ENCODE measurements at places on chromosomes 13 and 19. TPM values are rescaled to one million over a fixed set of nuclear protein-coding genes. Genes with fewer than 3 reads are reported as not detected.

DNA sequence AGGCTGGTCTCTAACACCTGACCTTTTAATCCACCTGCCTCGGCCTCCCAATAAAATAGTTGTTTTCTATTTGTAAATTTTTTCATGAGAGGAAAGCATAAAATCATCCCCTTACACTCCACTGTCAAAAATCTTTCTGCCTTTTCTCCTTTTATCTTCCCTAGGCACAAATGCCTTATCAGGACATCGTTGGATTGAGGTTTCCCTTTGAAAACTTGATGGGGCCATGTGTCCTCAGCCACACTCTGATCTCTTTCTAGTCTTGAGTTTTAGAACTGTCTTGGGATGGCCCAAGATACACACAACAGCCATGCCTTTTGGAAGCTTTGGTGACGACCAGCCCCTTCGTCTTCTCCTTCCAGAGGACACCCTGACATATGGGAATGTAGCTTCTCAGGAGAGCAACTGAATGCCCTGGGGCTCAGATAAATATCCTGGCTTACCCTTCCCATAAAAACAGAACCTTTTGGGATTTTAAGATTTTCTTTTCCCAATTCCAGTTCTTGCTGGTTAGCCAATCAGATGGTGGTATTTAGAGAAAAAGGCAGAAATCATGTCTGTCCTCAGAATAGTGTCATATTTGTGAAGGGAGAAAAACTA lies 112.4 kb downstream of the ZNF429 start:
- no peak for DNase-seq

GRCh38 chr13:45615501-45616101 lies at the start of gene ERICH6B:
Gene ERICH6B (minus strand): TSS chr13:45615739. CDS start chr13:45597005, 18,734 bp downstream.
- DNase-seq = peak; percentile 47

- DNase-seq = no peak
Measured at GRCh38 chr19:51488491-51488890, 10.2 kb downstream of the CEACAM18 start.

DNA sequence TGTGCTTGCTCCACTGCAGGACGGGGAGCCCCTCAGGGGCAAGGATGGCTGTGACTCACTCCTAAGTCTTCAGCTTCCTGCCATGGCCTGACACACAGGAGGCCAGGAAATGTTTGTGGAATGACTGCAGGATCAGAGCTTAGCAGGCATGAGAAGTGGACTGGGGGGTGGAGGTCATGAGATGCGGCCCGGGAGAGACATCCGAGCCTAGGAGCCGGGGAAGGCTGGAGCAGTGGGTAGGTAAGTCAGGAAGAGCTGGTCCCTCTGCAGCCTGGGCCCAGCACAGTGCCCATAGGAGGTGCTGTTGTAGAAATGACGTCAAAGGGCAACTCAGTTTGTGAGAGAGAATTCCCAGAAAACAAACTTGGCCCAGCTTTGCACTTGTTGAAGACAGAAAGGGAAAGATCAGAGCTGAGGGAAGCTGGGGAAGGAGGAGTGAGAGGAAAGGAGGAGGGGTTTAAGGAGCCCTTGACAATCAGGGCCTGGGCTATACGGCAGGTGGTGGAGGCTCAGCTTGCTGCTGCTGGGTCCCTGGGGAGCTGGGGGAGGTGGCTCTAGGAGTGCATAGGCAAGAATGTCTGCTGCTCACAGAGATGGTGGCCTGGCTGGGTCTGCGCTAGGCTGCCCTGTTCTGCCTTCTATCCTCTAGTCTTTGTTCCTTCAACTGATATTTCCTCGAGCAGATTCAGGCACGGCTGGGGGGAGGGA lies 18.5 kb downstream of the POU2F2 start:
- no peak for DNase-seq

- DNase-seq = no peak
Measured at GRCh38 chr13:101661839-101662238, 209.4 kb downstream of the ITGBL1 start.

DNA sequence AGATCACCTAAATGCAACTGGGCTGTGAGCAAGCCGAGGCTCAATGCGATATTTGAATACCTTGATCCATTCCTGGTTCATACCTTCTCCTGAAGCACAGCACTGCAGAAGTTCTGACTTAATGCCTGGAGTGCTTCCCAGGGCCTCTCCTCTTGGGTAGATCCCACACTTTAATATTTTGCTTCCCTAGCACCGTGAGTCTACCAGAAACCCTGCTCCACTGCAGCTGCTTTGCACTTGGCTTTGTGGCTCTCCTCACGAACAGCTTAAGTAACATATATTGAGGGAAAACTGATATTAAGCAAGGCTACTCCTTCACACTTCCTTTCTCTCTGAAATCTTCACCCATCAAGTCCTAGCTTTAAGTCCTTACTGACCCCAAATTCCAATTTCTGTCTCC lies 51.6 kb upstream of the C13orf42 start:
- no peak for DNase-seq

- peak; percentile 26 for DNase-seq
Measured at GRCh38 chr13:80083853-80084676, 256.9 kb downstream of the SPRY2 start.

GRCh38 chr19:34430738-34431625 lies 2.8 kb downstream of the UBA2 start:
- DNase-seq = no peak

- no peak for DNase-seq
Measured at GRCh38 chr19:34853369-34853768, 73.3 kb upstream of the ZNF30 start.

GRCh38 chr19:14375055-14375581 lies 6.1 kb upstream of the ADGRE5 start:
- DNase-seq = no peak

DNA sequence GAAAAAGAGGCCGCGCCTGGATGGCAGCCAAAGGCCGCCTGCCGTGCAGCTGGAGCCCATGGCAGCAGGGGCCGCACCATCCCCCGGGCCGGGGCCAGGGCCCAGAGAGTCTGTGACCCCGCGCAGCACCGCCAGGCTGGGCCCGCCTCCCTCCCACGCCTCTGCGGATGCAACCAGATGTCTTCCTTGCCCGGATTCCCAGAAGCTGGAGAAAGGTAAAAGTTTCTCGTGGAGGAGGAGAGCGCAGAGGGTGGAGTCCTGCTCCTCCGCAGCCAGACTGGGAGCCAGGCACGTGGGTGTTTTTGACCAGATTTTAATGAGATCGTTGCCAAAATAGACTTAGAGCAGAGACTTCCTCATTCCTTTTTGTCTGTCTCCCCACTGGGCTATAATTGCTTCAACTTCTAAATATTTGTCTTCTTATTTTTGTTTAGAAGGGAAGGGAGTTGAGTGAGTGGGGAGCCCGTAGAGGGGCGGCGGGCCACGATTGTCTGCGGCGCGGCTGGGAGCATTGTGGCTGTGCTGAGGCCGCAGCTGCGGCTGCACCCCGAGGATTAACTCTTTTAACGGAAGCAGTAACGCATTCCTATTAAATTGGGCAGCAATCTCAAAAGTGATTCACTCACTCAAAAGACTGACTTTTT lies 22.8 kb upstream of the NDUFS7 start:
- no peak for DNase-seq

GRCh38 chr19:306151-306900 lies 15.1 kb upstream of the PLPP2 start:
- no peak for DNase-seq

Gene ATP4B
- polyA plus RNA-seq = 0.40 TPM

Gene RNF225
- not detected for polyA plus RNA-seq

Gene KLK12
- not detected for polyA plus RNA-seq

Gene TINCR
- 1.2 TPM for polyA plus RNA-seq

Gene ZNF790
- 12.9 TPM for polyA plus RNA-seq

Gene AMER2
- polyA plus RNA-seq = 0.33 TPM

Gene CGB1
- polyA plus RNA-seq = not detected
